HepG2 (cell line): ENCODE measurements at places on chromosomes 4 and X. TPM values are rescaled to one million over a fixed set of nuclear protein-coding genes. Genes with fewer than 3 reads are reported as not detected.

GRCh38 chrX:11540532-11541377, 125.0 kb downstream of the ARHGAP6 start:
- H3K4me3 ChIP-seq = no peak overlapping the region
- H3K27me3 ChIP-seq = no peaks in the 10 kb centered on the region
- no peak overlapping the region for H3K27ac ChIP-seq
- no peak for DNase-seq
- H3K36me3 ChIP-seq = no peaks in the 10 kb centered on the region

- peaks cover 10% of the 10 kb centered on the region for H3K4me1 ChIP-seq
- H3K27ac ChIP-seq = no peak overlapping the region
- no peaks in the 10 kb centered on the region for H3K27me3 ChIP-seq
- DNase-seq = no peak
- no peaks in the 10 kb centered on the region; the same call in 2 of the 3 replicates for H3K36me3 ChIP-seq
Observed at GRCh38 chr4:165450871-165451270, 72.1 kb downstream of the CPE start.

GRCh38 chrX:137178392-137178791, 144.6 kb upstream of the GPR101 start:
- no peak overlapping the region for H3K27ac ChIP-seq
- H3K4me3 ChIP-seq = no peak overlapping the region
- H3K4me1 ChIP-seq = no peaks in the 10 kb centered on the region
- DNase-seq = no peak
- H3K36me3 ChIP-seq = no peaks in the 10 kb centered on the region

GRCh38 chrX:101785142-101785541, 125.5 kb upstream of the ARMCX2 start:
- H3K36me3 ChIP-seq = no peaks in the 10 kb centered on the region
- DNase-seq = no peak
- no peaks in the 10 kb centered on the region for H3K27me3 ChIP-seq
- H3K4me1 ChIP-seq = no peaks in the 10 kb centered on the region

- no peak for DNase-seq
- no peak overlapping the region for H3K4me3 ChIP-seq
- H3K27me3 ChIP-seq = no peaks in the 10 kb centered on the region
- H3K4me1 ChIP-seq = no peaks in the 10 kb centered on the region
- no peak overlapping the region for H3K27ac ChIP-seq
Observed at GRCh38 chr4:19381068-19381467, 870.6 kb upstream of the SLIT2 start.

GRCh38 chr4:68162196-68162595, 32.5 kb upstream of the TMPRSS11F start:
- no peak overlapping the region for H3K27ac ChIP-seq
- H3K36me3 ChIP-seq = no peaks in the 10 kb centered on the region
- H3K4me1 ChIP-seq = no peaks in the 10 kb centered on the region

- peak overlapping the region; percentile 50 for H3K4me3 ChIP-seq
- peaks cover 12% of the 10 kb centered on the region for H3K4me1 ChIP-seq
- H3K27me3 ChIP-seq = no peaks in the 10 kb centered on the region; the same call in 1 of the 2 replicates
Observed at GRCh38 chr4:154416190-154416547, 75.4 kb downstream of the DCHS2 start.

- no peaks in the 10 kb centered on the region for H3K36me3 ChIP-seq
- peak; percentile 62 for DNase-seq
- peak overlapping the region; percentile 25 for H3K4me3 ChIP-seq
- H3K27me3 ChIP-seq = no peaks in the 10 kb centered on the region; the same call in 1 of the 2 replicates
- 0 out of 2 replicates have a peak, but pooled peaks cover 8% of the 10 kb centered on the region for H3K4me1 ChIP-seq
Observed at GRCh38 chr4:174120446-174121295, 162.8 kb downstream of the FBXO8 start.

- H3K36me3 ChIP-seq = no peaks in the 10 kb centered on the region
- H3K4me1 ChIP-seq = no peaks in the 10 kb centered on the region
- no peaks in the 10 kb centered on the region for H3K27me3 ChIP-seq
- no peak for DNase-seq
- H3K4me3 ChIP-seq = no peak overlapping the region
Observed at GRCh38 chrX:101080326-101081124, 1.8 kb downstream of the TMEM35A start.

DNA sequence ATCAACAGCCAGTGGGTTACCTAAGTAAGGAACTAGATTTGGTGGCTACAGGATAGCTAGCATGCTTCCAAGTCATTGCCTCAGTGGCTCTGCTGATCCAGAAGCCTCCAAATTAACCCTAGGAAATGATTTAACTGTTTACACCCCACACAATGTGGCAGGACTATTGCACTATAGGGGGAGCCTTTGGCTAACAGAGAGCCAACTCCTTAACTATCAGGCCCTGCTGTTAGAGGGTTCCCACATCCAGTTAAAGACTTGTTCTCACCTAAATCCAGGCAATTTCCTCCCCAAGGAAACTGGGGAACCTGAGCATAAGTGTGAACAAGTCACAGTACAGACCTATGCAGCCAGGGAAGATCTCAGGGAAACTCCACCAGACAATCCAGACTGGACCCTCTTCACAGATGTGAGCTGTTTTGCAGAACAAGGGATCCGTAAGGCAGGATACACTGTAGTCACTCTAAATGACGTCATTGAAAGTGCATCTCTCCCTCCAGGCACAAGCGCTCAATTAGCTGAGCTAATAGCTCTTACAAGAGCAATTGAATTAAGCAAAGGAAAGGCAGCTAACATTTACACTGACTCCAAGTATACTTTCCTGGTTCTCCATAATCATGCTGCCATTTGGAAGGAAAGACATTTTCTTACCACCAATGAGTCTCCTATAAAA, 185.3 kb upstream of the SPOCK3 start:
- H3K27ac ChIP-seq = no peak overlapping the region
- H3K27me3 ChIP-seq = no peaks in the 10 kb centered on the region
- DNase-seq = no peak
- H3K4me1 ChIP-seq = no peaks in the 10 kb centered on the region

- no peak overlapping the region for H3K27ac ChIP-seq
- no peaks in the 10 kb centered on the region for H3K27me3 ChIP-seq
- no peaks in the 10 kb centered on the region for H3K4me1 ChIP-seq
- DNase-seq = no peak
- no peaks in the 10 kb centered on the region for H3K36me3 ChIP-seq
Observed at GRCh38 chrX:118596390-118596789, 100.8 kb downstream of the DOCK11 start.

- no peaks in the 10 kb centered on the region for H3K4me1 ChIP-seq
- no peak overlapping the region for H3K27ac ChIP-seq
- H3K4me3 ChIP-seq = no peak overlapping the region
- no peak for DNase-seq
Observed at GRCh38 chr4:107388736-107389274, 331.2 kb downstream of the PAPSS1 start.

DNAAF6 gene
- not detected in 2 replicates for total RNA-seq
